ENCODE measurements at places on chromosomes 11 and 22.

DNA sequence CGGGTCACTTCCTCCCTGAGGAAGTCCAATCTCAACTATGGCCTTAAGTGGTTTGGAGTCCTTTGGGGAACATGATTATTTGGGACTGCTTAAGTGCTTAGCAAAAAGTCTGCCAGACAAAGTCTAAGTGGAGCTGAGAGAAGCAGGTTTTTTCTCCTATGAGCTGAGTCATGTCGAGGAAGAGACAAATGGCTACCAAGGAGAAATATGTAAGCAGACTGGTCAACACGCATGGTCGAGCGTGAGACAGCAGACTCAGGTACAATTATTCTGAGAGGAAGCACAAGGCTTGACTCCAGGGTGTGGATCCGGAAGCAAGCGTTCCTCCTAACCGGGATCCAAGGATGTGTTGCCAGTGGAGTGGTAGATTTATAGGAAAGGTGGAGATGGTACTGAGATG, 30.6 kb downstream of the UBASH3B start:
- no peak for DNase-seq

GRCh38 chr11:70111269-70112016, 33.3 kb downstream of the ANO1 start:
- DNase-seq: no peak

DNA sequence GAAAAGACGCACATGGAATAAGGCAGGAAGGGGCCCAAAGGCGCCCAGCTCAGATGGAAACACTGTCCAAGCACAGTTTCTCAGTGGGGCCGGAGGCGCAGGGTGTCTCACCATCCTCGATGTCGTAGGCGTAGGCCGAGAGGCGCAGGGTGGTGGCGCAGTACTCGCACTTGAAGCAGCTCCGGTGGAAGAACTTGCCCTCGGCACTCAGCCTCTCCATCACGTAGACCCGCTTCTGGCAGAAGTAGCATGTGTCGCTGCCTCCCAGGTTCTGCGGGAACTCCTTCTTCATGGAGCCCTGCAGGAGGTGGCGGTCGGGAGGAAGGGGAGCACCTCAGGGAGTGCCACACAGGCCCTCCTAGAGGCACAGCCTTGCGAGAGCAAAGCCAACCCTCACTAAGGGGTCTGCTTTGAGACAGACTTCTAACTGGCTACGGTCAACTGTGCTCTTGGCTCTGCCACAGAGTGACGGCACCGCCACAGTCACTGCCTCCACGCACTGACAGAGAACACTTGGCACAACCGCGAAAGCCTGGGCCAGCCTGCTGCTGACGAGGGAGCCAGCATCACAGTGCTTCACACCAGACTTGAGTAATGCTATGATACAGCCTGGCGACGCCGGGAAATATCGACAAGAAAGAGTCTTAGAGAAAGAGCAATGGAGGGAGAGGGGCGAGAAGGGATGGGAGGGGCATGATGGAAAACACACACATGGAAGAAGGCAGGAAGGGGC, 97.6 kb upstream of the BID start:
- no peak for DNase-seq

GRCh38 chr11:62116451-62116850, 7.4 kb upstream of the INCENP start:
- DNase-seq: no peak

DNA sequence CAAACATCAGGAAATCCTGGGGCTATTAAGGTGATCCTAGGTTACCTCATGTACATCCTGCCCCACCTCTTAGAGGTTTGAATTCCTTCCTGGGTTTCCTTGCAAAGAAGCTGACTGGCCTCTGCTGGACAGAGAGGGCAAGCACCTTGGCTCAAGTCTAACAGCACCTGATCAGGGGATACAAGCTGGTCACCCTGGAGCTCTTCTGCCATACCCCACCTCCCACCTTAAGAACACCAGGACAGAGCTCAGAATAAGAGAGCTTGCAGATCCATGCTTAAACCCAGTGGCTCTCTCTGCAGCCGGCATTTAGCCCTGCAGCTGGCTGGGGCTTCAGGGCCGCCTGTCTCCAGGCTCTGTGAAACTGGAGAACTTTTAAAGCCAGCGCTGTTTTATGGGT, 386.6 kb upstream of the NARS2 start:
- peak; percentile 41 for DNase-seq

DNA sequence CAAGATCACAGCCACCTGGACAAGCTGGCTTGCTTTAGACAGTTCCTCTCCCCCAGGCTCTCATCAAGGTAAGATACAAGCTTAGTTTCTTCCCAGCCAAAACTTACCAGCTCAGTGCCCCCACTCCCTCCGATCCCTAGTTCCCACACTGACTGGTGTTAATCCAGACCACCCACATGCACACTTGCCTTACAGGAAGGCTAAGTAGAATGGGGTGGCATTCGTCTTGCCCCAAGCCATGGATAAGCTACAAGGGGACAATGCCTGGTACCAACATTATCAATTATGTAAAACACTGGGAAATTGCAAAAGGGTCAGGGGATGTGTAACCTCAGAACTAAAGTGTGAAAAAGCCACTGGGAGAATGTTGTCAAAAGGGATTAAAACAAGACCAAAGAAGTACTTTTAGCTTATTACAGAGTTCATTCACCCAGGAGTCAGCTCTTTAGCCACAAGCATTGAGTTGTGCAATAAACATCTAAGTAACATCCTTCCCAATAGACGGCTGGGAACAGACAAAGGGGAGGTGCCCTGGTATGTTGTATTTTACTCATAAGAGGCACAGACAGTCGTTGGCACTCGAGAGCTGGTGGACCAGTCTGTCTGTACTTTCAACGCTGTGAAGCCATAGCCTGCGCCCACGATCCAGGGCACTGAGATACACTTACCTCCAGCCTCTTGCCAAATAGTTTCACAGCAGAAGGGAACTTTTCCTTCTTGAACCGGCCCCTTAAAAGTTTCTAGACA, 1.1 kb downstream of the DHCR7 start:
- DNase-seq: peak; percentile 11

GRCh38 chr11:13140028-13140870, 131.1 kb downstream of the RASSF10 start:
- DNase-seq: no peak

GRCh38 chr22:45594123-45594941, 77.3 kb upstream of the ATXN10 start:
- DNase-seq: no peak

DNA sequence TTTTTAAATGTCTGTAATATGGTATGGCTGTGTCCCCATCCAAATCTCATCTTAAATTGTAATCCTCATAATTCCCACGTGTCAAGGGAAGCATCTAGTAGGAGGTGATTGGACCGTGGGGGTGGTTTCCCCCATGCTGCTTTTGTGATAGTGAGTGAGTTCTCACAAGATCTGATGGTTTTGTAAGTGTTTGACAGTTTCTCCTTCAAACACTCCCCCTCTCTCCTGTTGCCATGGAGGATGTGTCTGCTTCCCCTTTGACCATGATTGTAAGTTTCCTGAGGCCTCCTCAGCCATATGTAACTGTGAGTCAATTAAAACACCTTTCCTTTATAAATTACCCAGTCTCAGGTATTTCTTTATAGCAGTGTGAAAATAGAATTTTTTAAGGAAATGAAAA, 31.1 kb upstream of the CD44 start:
- no peak for DNase-seq

DNA sequence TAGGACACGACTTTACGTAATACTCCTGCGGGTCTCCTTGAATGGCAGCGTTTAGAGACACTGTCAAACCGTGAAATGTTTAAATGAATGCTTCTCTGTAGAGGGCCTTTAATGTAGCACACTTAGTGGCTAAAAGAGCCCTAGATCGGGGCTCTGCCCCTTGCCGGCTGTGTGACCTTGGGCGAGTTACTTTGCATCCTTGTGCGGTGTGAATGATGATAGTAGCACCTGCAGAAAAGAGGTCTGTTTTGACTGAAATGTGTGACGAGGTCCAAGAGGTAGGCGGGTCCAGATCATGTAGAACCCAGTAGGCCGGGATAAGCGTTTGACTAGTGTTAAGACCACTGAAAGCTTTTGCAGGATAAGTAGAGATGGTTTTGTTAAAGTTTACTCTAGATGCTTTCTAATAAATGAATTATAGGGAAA, 866 bp downstream of the MED17 start:
- DNase-seq: peak; percentile 14

DNA sequence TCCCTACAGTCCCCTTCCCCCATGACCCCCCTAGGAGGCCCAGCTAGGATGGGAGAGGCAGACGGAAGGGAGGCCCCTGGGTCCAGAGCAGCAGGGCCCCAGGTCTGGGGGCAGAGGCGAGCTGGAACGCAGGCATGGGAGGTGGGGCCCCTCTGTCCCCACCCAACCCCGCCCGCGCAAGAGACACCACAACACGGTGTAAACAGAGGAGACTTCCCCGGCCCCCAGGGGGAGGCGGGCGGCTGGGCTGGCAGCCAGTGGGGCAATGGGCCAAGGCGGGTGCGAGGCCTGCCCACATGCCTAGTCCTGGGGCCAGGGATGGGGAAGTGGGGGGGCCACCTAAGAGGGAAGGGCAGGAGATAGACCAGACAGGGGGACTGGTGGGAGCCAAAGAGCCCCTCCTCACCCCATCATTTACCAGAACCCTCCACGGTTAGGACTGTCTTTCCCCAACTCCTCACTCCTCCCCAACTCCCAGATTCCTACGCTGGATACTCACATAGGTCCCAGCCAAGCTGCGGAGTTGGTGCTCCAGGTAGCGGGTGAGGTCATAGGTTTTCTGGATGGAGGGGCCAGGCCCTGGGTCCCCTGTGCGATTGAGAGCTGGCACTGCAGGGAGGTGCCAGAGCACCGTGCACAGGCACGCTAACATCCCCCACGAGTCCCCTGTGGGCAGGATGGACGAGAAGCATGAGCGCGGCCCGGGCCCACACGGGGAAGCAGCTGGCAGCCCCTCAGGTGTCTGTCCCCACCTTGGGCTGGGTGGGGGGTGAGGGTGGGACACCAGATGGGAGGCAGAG, 6.2 kb downstream of the CLCF1 start:
- no peak for DNase-seq

DNA sequence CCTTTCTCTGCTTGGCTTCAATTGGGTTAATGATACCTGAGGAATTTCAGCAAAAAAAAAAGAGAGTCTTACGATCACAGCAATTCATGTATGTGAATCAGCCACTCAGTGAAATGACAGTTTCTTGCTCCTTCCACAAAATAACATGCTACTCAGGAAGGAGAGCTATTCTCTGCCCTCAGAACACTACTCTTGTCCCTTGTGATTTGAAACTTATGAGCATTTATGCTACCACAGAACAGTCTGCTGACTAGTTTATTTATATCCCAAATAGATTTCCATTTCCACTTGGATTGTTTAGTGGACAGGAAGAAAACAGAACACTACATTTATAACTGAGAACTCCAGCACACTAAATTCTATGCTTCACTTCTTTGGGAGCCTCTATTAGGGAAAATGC, 8.5 kb downstream of the TFIP11 start:
- DNase-seq: no peak

DNA sequence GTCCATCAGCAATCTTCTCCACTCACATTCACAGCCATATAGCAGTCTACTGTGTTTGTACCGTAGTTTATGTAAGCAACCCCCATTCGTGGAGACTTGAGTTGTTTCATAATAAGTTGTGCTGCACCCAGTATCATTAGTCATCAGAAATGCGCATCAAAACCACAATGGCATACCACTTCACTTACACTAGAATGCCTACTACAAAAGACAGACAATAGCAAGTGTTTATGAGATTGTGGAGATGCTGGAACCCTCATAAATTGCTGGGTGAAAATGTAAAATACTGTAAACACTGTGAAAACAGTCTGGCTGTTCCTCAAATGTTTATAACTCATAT, 133.3 kb downstream of the ATXN10 start:
- no peak for DNase-seq

- DNase-seq: no peak
Observed at GRCh38 chr11:58921778-58922390, 17.4 kb upstream of the GLYATL1 start.

- DNase-seq: no peak
Observed at GRCh38 chr11:124841201-124841600, 24.0 kb upstream of the ROBO3 start.

DNA sequence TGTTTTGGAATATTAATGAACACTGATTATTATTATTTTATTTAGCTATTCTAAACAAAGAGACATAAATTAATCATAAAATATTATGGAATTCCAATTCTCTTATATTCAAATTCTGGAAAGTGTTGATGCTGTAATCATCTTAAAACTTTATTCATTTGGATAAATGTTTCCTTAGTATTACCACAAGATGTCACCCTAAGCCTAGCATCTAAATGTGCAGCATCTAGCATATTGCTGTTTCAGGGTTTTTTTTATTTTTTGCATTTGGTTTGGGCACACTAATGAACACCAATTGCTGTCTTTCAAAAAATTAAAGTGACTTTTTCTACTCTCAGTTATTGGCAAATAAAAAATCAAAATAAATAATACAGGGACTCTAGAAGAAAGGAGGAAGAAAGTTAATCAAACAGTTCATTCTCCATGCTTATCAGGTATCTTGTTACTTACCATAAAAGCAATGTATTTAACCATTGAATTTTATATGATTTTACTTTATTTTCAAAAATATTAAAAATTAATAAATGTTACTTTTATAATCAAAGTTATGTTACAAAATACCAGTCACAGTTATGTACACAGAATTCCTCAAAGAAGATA, 31.8 kb downstream of the DLG2 start:
- DNase-seq: peak; percentile 70

DNA sequence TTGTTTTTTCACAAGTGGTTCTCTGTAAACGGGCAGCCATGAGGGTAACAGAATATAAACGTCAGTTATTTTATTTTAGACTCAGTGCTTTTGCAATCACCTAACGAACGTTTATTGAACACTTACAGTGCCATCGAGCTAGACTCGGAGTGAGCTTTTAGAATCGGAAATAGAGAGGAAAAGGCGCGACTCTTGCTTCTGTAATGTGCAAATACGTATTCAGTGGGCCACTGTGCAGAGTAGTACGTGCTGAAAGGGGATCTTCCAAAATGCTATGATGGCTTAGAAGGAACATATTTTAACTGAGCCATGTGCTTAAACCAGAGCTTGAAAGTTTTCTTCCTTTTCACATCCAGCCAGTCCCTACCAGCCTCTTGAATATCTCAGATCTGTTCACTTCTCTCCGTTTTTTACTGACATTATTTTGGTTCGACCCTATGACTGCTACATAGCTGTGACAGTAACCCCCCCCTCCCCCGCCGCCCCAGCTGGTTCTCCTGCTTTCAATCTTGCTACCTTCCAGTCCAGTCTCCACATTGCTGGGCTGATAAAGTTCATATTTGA, 468 bp downstream of the DDIAS start:
- DNase-seq: no peak

DNA sequence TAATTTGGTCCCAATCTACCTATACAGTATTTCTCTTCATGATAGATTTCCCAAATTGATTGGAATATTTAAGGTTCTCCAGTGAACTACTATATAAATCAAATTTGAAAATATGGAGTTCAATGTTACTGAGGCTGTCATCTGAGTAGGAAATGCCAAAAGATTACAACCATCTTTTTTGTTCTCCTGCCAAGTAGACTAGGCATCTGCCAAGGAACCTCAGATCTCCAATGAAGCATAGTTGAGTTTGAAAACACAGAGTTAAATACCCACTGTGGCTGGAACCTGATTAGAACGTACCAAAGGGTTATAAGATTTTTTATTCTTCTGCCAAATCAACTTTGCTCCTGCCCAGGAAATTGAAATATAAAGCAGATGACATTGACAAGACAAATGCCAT, 330.9 kb downstream of the CNTN5 start:
- no peak for DNase-seq

- no peak for DNase-seq
Observed at GRCh38 chr11:95520369-95521132, 269.0 kb downstream of the FAM76B start.

- DNase-seq: peak; percentile 19
Observed at GRCh38 chr11:77752516-77752915, 68.0 kb downstream of the RSF1 start.

- no peak for DNase-seq
Observed at GRCh38 chr11:70769106-70769505, 370.8 kb downstream of the CTTN start.
